Hematopoietic multipotent progenitor cell (in vitro differentiated cells): ENCODE measurements at places on chromosomes 4 and X. TPM values are rescaled to one million over a fixed set of nuclear protein-coding genes. Genes with fewer than 3 reads are reported as not detected.

CPLX1 gene
- not detected for total RNA-seq

PABPC1L2A gene
- total RNA-seq = not detected

ETDB gene
- total RNA-seq = not detected

PLAC8 gene
- 205 TPM for total RNA-seq
